Tracheal epithelial cell (primary cell): ENCODE measurements at places on chromosomes 6 and 20. TPM values are rescaled to one million over a fixed set of nuclear protein-coding genes. Genes with fewer than 3 reads are reported as not detected.

Gene SIRPB1
- 0.48 TPM in 1 of 2 replicates, not detected in the other for total RNA-seq

Gene LPA
- 0.24 TPM in 1 of 2 replicates, not detected in the other for total RNA-seq

Gene OPRM1
- total RNA-seq: not detected in 2 replicates

Gene DDX43
- 0.43 and 0.48 TPM in 2 replicates for total RNA-seq

Gene OR12D3
- total RNA-seq: not detected in 2 replicates

Gene COL19A1
- total RNA-seq: not detected in 2 replicates

Gene CD93
- 0.21 and 0.24 TPM in 2 replicates for total RNA-seq

Gene CRISP1
- total RNA-seq: not detected in 2 replicates

Gene IMPG1
- total RNA-seq: not detected in 2 replicates
